ENCODE measurements at places on chromosomes 7 and 10.

- DNase-seq, result no peak
Observed at GRCh38 chr7:116584721-116585120, 59.9 kb downstream of the CAV1 start.

- DNase-seq, result no peak
Observed at GRCh38 chr7:71144963-71145362, 13.0 kb downstream of the GALNT17 start.

DNA sequence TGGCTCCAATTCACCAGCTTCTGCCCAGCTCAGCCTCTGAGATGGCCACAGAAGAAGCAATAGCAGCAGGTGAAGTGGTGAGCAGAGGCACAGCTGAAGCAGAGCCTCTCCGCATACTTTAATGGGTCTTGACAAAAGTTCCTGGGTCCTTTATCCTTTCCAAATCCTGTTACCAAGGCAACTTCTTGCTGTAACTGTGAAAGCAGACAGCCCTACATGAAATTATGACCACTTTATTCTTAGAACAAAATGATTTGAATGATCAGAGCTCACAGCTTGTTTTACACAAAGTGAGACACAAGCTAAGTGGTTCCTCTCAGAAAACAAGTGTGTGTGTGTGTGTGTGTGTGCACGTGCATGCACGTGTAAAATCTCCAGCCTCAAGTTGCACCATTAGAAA is 245.6 kb downstream of the HTR7 start:
- no peak for DNase-seq

GRCh38 chr7:36010656-36011587 is 142.1 kb upstream of the EEPD1 start:
- DNase-seq, result no peak

GRCh38 chr10:24425151-24425550 is 216.2 kb downstream of the KIAA1217 start:
- no peak for DNase-seq

DNA sequence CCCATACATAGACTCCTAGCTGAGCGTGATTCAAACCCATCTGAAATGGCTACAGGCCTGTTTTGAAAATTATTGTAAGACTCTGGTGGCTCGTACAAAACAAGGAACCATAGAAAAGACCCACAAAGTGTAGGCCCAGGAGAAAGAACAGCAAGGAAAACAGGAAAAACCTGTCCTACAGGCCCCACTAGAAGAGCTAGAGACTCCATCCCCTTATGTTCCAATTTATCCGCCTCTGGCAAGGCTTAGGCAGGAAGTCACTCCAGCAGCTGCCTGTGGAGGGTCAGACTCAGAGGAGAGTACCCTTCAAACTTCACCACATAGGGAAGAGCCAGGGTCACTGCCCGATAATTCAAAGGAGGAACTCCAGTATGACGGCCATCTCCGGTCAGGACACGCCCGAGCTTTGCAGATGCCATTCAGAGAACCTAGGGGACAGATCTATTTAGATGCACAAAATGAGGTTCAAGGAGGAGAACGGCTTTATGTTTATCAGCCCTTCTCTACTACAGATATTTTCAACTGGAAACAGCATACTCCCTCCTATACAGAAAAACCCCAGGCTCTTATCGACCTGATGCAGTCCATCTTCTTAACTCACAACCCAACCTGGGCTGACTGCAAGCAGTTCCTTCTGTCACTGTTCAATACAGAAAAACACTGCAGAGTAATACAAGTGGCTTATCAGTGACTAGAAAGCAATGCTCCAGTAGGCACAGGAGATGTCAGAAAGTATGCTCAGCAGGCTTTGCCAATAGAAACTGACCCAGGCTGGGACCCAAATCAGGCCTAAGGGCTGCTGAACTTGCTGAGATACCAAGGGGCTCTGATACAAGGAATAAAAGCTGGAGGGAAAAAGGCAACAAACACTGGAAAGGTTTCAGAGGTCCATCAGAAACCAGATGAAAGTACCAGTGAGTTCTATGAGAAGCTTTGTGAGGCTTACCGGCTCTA is 8.6 kb upstream of the ZNF33B start:
- DNase-seq, result no peak
